ENCODE measurements at places on chromosomes 3 and 15.

DNA sequence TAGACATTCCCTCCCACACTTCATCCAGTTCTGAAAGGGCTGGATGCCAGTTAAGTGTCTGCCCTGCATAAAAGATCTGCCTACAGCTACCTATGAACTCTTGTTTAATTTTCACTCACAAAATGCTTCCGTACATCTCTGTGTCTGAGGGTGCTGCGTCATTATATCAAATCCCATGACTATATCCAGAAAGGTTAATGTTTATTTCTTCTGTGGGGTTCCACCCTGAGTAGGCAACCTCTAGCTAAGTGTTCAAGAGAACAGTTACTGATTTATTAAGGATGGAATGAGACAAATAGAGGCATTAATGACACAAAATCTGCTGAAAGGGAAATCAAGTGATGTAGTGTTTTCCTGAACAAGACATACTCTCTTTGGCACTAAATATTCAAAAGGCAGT is 220.2 kb downstream of the MTHFS start:
- no peak for DNase-seq

GRCh38 chr15:42737529-42738328 is 801 bp upstream of the CDAN1 start:
- DNase-seq, result peak; percentile 58

GRCh38 chr3:186092360-186093070 is 16.4 kb downstream of the ETV5 start:
- no peak for DNase-seq

GRCh38 chr3:197997936-197998335 is 37.9 kb downstream of the LMLN start:
- DNase-seq, result no peak

DNA sequence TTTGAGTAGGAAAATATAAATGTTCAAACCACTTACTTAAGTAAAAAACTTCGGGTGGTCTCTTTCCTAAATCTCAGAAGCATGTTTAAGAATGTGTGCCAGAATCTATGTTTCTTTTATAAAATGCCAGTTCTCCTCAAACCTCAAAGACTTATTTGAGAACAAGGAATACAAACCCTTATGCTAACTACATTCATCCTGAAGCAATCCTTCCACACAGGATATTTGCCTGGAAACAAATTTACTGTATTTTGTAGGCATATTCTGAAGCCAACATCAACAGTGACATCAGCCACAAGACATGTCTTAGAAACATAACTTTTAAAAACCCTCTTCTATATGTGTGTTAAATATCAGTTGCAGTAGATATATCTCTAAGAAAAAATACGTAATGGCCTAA is 1077.0 kb downstream of the ROBO1 start:
- no peak for DNase-seq

DNA sequence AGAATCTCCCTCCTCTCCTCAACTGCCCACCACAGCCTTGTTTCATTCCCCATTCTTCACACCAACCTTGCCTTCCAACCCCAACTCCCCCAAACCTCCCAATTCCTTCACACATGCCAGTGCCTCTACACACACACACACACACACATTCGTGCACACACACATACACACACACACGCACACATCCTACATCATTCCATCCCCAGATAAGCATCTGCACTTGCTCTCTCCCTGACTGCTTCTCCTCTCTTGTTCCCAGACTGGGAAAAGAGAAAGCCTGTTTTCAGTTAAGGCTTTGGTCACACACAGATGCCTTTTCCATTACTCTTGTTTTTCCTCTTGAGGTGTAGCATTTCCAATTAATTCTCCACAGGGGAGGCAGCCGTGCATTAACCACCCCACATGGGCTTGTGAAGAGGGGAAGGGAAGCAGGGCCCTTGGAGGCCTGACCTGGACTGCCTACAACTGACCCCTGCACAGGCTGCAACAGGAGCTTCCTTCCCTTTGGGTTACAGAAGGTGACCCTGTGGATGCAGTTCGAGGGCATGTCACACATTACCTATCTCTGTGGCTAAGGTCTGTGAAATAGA is 32.0 kb upstream of the BOC start:
- no peak for DNase-seq

DNA sequence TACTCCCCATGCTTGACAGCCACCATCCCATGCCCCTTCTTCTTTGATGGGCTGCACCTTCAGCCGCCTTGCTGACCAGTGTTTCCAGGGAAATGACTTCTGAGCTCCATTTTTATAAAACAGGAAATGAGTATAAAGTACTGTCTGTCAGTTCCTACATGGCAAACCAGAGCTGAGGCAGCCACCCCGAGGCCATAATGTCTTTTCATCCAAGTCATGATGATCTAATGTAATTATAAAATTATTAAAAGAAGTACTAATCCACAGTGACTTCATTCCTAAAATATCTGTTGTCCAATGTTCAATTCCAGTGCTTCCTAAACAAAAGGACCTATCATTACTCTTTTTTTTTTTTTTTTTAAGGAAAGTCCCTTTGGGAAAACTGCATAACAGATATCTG is 75.2 kb upstream of the HERC1 start:
- peak; percentile 40 for DNase-seq

GRCh38 chr15:64919721-64920120 is 8.0 kb downstream of the ANKDD1A start:
- no peak for DNase-seq

GRCh38 chr3:7913283-7913682 is 588.3 kb upstream of the LMCD1 start:
- no peak for DNase-seq

DNA sequence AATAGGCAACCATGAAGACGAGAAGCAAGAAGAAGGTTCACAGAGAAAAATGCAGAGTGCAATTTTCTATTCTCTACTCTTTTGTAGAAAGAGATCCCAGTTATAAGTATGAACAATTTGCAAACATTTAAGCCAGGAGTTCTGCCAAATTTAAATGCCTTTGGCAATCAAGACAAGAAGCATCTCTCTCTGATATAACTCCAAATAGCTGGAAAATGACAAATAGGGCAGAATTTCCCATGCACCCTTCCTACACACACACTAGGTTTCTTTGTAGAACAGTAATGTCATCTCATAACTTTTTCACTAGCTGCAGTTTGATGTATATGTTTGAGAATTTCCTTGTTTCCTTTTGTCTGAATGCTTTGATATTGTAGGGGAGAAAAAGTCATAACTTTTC is 333.5 kb upstream of the AZI2 start:
- no peak for DNase-seq

GRCh38 chr15:35399901-35400300 is 146.1 kb downstream of the DPH6 start:
- no peak for DNase-seq

DNA sequence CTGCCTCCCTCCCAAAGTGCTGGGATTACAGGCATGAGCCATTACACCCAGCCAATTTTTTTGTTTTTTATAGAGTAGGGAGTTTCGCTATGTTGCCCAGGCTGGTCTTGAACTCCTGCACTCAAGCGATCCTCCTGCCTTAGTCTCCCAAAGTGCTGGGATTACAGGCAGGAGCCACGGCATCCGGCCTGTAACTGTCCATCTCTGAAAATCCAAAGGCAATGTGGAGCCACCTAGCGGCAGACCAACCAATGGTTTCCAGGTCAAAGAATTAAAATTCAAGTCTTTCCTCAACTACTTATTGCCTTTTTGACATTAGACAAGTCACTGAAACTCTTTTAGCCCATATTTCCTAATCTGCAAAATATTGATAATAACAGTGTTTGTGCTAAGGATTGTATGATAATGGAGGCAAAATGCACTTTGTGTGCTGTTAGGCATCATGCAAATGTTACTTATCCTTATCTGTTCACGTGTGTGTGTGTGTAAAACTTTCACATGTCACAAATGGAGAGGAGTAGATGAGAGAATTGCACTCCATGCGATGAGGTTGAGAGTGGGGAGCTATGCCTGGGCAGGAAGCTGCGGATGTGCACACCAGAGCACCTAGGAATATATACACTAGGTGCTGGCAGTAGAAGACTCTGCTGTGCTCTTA is 48.7 kb downstream of the COL8A1 start:
- DNase-seq, result peak; percentile 85
